ENCODE measurements at places on chromosomes 3 and 15.
A peak's percentile ranks its signal among the peaks of the same experiment; 100 is the strongest.

- DNase-seq = no peak
These were observed 50.4 kb upstream of the MYZAP start for GRCh38 chr15:57541271-57541670.

DNA sequence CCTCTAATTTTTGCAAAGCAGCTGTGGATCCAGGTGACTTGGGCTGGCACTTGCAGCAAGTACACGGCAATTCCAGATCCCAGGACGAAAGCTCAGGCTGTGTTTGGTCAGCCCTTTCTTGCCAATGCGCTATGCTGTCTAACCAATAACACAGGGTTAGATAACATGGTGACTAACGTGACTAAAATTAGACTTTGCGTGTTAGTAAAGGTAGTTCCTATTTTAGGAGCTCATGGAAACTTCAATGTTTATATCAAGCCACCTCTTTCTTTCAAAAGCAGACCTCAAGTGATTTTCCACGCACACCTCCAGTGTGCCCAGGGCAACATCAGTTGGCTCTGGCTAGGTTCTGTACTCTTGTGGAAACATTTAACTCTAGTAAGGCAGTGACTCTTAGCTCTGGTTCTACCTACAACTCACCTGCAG is 32.5 kb downstream of the CDCP1 start:
- DNase-seq = no peak

GRCh38 chr15:91268510-91268909 is 168.5 kb downstream of the SV2B start:
- peak; percentile 20 for DNase-seq

DNA sequence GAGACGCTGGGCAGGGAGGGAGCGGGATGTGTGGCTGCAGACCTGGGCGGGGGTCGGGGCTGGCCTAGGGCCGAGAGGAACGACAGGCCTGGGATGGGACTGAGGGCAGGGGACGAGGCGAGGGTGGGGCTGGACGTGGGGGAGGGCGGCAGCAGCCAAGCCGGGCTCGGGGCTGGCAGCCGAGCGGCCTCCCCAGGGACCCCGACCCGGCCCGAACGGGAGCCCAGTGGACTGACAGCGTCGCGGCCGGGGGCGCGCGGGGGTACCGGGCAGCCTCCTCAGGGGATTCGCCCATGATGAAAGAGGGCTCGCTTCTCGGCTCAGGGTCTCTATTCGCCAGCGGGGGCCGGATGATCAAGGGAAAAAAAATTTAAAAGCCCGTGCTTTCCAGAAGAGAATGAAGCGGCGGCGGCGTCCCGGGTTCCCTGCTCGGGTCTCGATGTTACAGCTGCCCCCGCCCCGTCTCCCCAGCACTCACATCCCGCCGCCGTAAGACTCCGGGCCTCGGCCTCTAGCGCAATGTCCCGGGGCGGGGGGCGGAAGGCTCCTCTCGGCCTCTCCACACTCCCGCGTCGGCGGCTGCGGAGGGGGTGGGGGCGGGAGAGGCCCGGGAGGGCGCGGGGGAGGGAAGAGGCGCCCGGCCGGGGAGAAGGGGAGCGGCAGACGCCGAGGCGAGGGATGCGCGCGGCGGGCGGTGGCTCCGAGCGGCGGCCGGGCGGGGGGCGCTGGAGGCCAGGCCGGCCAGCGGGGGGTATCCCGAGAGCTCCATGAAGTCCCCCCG is 4.3 kb downstream of the PTH1R start:
- DNase-seq = peak; percentile 83

DNA sequence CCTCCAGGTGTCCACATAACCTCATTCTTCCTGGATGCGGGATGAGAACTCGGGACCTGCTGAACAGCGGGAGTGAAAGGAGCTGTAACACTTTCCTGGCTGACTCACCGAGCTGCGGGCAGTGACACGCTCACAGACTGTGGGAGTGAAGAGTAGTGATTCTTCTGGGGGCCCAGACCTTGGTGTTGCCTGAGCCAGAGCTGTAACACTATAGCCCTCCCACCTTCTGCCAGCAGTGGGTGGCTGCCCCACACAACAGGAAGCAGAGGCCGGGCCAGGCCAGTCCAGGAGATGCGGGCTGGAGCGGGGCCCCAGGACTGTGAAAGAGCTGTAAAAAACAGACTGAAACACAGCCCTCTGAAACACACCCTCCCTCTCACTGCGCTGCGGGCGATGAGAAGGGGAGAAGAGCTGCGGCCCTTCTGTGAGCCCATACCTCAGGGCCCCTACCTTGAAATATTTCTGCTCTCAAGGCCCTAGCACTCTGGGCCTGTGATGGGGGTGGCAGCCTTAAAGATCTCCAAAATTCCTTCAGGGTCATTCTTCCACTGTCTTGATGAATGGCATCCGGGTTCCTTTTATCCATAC is 464.0 kb upstream of the CCDC54 start:
- no peak for DNase-seq

GRCh38 chr15:63076714-63077046 is 34.1 kb downstream of the TPM1 start:
- no peak for DNase-seq

GRCh38 chr3:18591120-18591519 is 166.0 kb upstream of the SATB1 start:
- no peak for DNase-seq

DNA sequence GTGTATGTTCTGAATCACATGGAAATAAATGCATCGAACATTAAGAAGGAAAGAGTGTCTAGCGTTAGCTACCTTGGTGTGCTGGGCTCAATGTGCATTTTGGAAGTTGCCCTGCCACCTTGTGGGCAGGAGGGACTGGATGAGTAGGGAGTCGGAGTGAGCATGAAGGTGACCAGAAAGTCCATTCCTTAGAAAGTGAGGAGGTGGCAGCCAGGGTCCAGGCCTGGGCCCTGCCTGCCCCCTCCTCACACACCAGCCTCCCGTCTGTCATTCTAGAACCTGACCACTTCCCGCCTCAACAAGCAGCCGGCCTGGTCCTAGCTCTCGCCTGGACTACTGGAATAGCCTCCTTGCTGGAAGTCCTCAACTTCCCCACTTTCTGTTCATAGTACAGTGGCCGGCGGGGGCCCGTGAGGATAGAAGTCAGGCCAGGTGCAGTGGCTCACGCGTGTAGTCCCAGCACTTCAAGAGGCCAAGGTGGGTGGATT is 10.2 kb upstream of the GATA2 start:
- no peak for DNase-seq

DNA sequence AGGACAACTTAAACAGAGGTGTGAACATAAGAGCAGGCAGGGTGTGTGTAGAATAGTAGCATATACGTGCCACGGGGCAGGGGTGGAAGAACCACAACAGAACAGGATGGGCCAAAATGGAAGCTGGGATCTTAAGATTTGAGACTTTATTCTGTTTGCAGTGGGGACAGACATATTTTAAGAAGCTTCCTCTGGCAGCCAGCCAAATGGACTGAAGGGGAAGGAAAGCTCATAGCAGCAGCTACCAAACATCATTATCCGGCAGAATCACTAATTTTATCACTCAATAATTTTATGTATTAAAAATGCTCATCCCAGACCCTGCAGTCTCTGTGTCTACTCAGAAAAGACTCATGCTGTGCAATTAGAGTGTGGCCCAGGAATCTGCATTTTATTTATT is 130.9 kb upstream of the CTDSPL start:
- DNase-seq = no peak

DNA sequence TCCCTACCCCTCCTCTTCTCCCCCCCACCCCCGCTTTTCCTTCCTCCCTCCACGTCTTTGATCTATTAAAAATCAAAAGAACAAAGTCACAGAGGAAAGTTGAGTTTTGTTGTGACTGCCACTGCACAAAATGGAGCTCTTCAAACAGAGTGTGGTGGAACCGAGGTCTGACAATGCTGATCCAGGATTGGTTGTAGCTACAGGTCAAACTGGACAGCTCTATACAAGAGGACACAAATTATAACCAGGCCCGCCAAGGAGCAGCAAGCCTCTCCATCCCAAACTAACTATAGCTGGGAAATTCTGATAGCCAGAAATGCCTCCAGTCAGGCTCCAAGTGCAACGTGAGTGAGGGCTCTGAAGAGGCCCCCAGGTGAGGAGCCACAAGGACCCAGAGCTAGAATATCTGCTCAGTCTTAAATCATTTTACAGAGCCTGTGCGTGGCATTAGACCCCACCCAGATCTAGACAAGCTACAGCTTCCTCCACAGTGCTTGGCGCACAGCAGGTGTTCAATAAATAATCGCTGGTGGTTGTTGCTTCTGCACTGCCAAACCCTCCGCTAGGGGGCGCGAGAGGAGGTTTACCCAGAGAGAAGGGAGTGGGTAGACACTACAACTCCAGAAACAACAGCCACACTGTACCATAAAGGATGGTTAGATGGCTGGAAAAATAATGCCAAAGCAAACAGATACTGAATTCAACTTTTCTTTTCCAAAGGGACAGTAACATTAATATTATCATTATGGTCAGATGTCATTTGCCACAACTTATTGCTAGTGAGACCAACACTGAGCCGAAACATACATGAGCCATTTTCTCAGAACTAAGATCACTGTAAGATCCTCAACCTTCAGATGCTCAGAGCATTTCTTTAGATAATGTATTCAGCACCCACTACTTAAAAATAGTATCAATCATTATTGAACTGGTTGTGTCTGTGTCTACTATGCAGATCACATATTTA is 44.6 kb downstream of the ZIC4 start:
- DNase-seq = peak; percentile 59

- no peak for DNase-seq
These were observed 212.8 kb downstream of the EPHA3 start for GRCh38 chr3:89320186-89320585.

DNA sequence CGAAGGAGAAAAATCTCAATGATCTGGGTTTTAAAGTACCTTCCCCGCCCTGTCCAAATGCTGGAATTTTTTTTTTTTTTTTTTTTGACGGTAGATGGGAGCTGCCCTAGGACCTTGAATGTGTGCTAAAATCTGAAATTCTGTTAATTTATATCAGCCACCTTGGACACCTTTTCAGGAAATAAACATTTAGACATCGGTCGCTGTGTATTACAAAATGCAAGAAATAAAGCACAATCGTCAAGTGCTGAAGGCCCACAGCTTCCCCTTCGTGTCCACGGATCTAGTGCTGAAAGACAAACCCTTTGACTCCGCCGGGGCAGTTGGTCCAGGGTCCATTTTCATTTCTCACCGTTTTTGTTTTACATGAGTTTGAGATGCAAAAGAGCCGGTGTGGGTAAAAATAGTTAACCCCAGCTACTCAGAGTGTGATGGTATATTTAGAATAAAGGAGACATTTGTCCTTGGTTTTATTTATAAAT is 90.2 kb upstream of the CHD2 start:
- no peak for DNase-seq

- peak; percentile 40 for DNase-seq
These were observed 7.7 kb downstream of the SNX4 start for GRCh38 chr3:125512135-125512920.

DNA sequence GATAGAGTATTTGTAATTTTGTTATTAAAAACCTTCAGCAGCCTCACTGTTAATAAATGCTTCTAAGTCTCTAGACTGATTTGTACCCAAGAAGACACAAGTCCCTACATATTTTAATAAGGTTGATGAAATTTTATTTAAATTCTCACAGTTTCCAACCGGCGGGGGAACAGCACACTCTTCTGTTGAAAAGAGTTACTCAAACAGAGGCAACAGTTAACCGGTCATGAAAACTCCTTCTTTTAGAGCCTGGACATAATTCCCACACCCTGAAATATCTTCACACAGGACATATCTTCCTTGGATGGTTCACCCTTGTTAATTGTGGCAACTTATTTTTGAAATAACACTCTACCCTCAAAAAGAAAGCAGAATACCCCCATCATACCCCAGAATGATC is 278.8 kb downstream of the FOXP1 start:
- DNase-seq = no peak

- DNase-seq = no peak
These were observed 58.1 kb downstream of the CD200 start for GRCh38 chr3:112390783-112391641.

GRCh38 chr3:8482960-8483665 is 18.5 kb upstream of the LMCD1 start:
- no peak for DNase-seq

- no peak for DNase-seq
These were observed 48.7 kb upstream of the PPP4R2 start for GRCh38 chr3:72947715-72948490.

- DNase-seq = no peak
These were observed 164.3 kb downstream of the MCTP2 start for GRCh38 chr15:94395640-94396039.

- no peak for DNase-seq
These were observed 398.0 kb downstream of the OTOL1 start for GRCh38 chr3:161894657-161895056.

- DNase-seq = no peak
These were observed 24.4 kb downstream of the IL1RAP start for GRCh38 chr3:190538288-190538687.

- no peak for DNase-seq
These were observed 29.6 kb upstream of the SECISBP2L start for GRCh38 chr15:49075881-49076280.

DNA sequence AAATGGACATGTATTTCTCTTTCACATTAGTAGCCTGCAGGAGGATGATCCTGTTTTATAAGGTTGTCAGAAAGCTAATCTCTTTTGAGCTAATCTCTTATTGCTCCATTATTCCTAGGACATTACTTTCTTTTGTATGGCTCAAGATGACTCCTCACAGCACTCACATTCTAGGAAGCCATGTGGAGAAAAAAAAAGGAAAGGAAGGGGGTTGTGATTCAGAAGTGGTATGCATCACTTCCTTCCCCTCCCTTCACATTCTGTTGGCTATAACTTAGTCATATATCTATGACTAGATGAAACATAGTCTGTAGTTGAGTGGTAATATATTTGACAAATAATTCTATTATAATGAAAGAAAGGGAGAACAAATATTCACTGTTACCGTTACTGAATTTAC is 168.8 kb upstream of the TTC14 start:
- DNase-seq = no peak

DNA sequence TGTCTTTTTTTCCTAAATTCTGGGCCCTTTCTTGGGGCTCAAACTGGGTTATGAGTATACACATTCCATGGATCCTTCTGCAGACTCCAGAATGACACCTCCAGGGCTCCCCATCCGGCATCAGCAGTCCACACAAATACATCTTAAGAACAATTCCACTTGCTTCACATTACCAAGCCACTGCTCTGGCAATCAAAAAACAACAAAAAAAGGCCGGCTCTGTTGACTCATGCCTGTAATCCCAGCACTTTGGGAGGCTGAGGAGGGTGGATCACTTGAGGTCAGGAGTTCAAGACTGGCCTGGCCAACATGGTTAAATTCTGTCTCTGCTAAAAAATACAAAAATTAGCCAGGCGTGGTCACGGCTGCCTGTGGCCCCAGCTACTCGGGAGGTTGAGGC is 49.9 kb upstream of the LPP start:
- no peak for DNase-seq
